ENCODE measurements at places on chromosomes 1 and 21.

GRCh38 chr21:32728848-32729247 lies 1.0 kb upstream of the SYNJ1 start:
- DNase-seq, result no peak

DNA sequence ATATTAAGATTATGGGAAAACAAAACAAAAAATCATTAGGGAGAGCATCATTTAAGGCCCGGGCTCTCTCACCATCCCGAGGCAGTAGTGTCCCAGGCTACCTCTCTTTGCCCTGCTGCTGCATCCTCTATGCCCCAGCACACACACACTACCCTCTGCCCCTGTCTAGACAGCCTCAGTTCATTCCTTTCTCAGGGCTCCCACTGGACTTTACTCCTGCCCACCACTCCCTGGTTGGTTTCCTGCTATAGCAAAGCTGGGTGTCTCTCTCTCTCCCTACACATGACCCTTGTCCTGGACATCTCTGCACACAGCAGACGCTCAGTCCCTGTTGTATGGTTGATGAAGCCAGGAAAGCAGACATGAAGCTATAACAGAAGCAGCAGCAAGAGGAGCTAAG lies 30.7 kb downstream of the GNG12 start:
- no peak for DNase-seq

DNA sequence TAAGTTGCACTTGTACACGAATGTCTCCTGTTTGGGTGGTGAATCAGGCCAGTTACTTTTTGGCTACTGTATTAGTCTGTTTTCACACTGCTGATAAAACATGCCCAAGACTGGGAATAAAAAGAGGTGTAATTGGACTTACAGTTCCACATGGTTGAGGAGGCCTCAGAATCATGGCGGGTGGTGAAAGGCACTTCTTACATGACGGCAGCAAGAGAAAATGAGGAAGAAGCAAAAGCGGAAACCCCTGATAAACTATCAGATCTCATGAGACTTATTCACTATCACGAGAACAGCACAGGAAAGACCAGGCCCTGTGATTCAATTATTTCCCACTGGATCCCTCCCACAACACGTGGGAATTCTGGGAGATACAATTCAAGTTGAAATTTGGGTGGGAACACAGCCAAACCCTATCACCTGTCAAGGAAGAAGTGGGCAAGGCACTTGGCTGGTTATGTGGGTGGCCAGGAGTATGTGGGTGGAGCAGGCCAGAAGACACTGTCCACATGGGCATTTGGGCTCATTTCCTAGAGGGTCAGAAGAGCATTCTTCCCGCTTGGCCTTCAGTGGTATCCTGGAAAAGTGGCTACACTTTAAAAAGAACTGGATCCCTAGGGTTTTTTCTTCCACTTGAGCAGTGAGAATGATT lies 228.8 kb downstream of the HHAT start:
- DNase-seq, result no peak

GRCh38 chr1:205739348-205740160 lies 10.4 kb downstream of the NUCKS1 start:
- no peak for DNase-seq

DNA sequence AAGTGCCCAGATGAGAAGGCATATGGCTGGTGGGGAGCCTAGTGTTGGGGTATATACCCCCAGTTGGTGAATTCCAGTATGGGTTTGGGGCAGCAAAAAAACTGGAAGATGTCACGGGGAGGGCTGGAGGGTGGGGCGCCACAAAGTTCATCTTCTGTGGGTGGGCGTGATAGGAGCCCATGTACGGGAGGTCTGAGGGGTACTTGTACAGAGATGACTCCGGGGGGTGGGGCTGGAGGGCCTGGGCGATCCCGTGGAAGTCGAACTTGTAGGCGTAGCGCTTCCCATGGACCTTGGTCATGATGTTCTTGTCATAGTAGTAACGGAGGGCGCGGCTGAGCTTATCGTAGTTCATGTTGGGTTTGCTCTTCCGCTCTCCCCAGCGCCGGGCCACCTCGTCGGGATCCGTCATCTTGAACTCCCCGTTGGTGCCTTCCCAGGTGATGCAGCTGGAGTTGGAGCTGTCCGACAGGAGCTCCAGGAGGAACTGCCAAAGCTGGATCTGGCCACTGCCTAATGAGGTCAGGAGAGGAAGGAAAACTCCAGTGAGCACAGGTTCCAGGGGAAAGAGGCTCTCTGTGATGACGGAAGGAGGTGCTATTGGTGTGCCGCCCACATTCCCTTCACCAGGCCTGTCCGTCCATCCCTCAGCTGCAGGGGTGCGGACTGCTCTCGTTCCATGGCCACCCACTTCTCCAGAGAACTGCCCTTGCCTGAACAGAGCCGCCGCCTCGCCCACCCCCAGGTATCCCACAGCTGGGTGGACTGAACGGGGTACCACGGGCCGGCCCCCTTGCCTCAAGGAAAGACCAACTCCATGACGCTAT lies 114.7 kb downstream of the ERG start:
- DNase-seq, result no peak

DNA sequence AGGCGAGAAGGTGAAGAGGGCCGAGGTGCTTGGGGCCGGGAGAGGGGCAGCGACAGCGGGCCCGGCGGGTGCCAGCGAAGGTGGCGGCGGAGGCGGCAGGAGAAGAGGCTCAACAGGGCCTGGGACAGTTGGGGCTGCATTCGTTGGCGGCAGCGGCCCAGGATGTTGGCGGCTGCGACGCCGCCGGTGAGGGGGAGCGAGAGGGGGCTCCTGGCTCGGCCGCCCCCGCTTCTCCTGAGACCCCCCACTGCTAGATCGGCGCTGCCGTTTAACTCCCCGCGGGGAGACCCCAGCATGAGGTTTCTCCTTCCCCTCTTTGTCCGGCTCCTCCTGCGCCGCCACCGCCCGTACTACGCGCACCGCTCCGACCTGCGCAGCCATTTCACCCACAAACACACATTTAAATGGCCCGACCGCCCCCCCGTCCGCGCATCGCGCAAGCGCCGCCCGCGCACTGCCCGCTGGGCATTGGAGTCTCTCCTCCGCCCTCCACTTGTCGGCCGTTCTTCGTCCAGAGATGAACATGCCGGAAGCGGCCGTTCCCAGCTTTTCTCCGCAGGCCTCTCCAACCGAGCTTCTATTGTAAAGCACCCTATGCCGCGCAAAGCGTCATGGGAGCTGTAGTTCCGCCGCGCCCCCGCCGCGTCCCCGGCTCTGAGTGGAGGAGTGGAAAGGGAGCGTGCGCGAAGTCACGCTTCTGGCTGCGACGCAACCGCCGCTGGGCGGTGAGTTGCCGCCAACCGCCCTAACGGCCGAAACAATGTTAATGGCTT lies at the start of gene RSBN1:
TSS of gene RSBN1 (minus strand) at position 589 of the 773 bp plus-strand sequence. CDS start at position 525, 64 bp downstream.
- peak; percentile 100 for DNase-seq

GRCh38 chr1:6299557-6300165 lies 38.8 kb upstream of the GPR153 start:
- no peak for DNase-seq

GRCh38 chr1:41939194-41939593 lies 20.5 kb upstream of the HIVEP3 start:
- no peak for DNase-seq

GRCh38 chr1:107142140-107142542 lies 1.3 kb downstream of the NTNG1 start:
- DNase-seq, result no peak

- no peak for DNase-seq
Observed at GRCh38 chr1:232553809-232554208, 76.1 kb downstream of the SIPA1L2 start.

DNA sequence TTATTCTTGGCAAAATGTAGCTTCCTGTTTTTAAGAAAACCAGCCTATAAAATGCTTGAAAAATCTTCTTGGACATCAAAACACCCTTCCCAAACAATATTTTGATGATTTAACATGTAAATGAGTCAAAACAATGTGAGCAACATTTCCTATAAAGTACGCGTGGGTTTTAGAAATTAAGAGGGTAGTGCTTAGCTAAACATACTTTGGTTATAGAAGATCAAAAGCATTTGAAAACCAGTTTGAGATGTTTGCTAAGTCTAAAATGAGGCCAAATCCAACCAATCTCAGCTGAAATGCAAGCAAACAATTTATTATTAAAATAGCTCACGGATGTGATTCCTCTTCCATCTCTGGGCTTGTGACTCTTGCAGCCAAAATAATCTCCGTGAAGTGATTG lies 350.4 kb downstream of the TGFB2 start:
- DNase-seq, result no peak

- no peak for DNase-seq
Observed at GRCh38 chr1:88079036-88079435, 605.0 kb upstream of the PKN2 start.

- no peak for DNase-seq
Observed at GRCh38 chr1:202343652-202344349, 2.1 kb upstream of the UBE2T start.

DNA sequence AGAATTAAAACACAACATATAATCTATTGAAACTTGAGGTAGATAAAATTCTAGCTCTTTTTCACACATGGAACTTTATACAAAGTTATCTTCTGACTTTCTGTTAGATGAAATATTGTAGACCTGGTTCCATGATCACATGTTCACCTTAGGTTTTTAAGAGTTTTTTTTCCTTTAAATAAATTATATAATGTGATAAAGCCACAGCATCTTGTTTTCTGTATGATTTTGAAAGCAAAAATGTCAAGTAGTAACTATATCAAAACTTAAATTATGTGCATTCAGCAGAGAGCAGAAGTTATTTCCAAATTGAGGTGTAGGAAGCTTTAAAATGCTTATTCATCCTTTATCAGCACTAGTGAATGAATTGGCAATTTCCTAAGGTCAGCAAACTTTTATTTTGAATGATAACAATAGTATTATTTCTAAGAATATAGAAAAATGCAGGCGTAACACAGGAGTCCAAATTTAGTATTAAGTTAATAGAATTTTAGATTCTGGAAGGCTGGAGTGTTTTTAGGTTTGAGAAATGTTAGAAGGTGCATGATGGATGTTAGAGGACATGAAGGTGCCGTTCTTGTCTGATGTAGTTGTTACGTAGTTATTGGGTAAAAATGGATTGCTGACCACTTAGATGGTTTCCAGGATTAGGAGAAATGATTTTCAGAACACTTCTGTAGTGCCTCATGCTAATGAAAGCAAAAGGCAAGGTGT lies 17.5 kb downstream of the BACH1 start:
- no peak for DNase-seq

GRCh38 chr1:156260896-156261295 lies 13.0 kb upstream of the PAQR6 start:
- no peak for DNase-seq

- no peak for DNase-seq
Observed at GRCh38 chr1:186978596-186979556, 150.1 kb downstream of the PLA2G4A start.

DNA sequence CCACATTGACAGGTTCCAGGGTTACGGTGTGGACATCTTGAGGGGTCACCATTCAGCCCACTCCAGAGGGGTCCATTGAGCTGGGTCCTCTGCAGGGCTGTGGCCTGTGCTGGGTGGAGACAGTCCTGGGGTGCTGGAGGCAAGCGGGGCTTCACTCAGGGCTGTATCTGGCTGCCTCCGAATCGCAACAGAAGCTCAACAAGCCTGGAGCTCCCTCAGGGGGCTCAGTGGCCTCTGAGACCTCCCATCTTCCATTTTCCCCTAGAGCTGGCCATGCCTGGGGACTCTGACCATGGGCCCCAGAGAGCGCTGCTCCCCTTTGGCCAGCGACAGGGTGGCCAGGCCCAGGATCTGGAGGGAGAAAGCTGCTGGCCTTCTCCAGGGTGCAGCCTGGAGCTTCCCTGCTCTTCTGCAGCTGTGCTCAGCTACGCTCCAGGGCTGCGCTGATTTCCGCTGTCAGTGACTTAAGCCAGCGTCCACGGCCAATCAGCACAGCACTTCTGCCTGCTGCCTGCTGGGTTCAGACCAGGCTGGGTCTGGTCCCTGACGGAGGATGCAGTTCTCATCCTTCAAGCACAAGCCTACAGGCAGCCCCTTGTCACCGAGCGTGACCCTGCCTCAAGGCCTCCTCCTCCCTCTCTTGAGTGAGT lies 45.0 kb upstream of the ADARB1 start:
- DNase-seq, result no peak

Measured in activated CD8-positive, alpha-beta memory T cell treated with anti-CD3 and anti-CD28 coated beads, Interleukin-2, amount 10 ng/mL, durations not matched to agents 7 days and 5 days (primary cell).